ENCODE measurements at places on chromosomes 2 and 18.

DNA sequence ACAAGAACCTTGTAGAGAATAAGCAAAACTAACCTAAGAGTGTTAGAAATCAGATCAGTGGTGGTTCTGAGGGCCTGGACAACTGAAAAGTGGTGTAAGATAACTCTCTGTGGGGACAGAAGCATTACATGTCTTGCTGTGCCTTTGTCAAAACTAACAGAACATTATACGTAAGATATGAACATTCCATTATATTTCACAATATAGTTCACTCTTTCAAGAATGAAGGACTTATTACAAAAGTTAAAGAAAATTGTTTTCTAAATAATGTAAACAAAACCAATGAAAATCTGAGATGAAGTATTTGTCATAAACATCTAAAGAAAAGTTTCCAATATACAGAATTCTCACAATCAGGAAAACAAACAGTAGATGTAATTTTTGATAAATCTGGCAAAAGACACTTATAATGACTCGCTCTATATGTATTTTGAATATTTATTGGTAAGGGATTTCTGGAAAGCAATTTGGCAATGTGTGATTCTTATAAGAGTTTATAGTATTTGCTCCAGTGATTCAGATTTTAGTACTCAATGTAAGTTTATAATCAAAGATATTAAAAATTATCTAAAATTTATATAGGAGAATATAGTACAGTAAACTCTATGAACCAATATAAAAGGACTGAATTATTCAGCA lies 258.4 kb downstream of the CD226 start:
- DNase-seq: no peak

DNA sequence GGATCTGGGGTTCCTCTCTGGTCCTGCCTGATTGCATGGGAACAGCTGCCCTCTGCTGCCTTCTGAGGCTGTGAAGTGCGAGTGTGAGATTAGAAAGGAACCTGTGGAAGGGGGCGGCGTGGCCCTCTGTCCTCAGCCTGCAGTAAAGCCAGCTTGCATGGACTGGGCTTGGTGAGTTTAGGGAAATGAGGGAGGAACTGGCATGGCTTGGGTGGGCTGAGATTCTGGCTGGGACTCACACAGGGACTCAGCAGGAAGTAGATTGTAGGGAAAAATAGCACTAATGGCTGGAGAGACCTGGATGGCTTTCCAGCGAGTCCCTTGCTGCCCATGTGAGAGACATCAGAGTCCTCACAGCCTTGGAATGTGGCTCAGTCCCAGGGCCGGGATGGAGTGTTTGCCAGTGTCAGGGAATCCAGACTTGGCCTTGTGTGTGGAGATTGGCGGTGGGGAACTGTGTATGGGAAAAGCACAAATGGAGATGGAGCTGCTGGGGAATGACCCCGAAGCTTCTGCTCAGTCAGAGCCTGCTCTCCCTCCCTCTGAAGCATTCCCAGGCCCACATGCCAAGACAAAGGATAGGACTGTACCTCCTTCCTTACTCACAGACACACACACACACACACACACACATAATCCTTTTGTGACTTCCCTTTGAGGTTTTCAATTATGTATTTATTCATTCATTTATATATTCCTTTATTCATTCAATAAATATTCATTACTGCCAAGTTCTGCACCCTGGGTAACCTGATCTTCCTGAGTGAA lies 115.4 kb downstream of the ACAA2 start:
- DNase-seq: no peak

DNA sequence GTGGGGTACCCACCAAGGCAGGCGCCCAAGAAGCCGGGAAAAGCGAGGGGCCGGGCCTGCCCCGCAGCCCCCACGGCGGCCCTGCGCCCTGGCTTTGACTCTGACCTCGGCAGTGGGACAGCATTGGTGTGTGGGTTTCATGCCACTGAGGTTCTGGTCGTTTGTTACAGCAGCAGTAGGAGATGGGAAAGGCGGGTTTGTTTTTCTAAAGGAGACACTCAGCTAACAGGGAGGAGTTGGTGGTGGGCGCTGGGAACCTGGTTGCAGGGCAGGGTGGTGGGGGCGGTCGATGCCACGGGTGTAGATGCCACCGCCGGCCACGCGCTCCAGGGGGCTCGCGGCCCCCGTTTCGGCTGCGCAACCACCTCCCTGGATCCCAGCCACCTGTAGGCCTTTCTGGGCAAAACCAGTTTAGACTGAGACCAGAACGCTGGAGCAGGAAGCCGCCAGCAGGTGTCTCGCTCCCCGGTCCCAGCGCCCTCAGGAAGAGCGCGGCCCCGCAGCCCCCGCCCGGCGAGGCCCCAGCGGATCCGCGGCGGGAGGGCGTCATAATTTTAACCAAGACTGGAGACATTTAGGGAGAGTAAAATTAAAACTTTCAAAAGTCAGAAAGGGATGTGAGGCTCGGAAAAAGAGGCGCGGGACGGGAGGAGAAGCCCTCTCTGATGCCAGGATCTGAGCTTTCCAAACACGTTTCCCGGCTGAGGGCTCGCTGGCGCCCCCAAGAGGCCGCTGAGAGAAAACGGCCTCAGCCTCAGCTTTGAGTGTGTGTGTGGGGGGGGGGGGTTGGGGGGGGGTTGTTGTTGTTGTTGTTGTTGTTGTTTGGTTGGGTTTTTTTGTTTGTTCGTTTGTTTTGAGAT lies 17.4 kb downstream of the CIDEA start:
- DNase-seq: no peak

DNA sequence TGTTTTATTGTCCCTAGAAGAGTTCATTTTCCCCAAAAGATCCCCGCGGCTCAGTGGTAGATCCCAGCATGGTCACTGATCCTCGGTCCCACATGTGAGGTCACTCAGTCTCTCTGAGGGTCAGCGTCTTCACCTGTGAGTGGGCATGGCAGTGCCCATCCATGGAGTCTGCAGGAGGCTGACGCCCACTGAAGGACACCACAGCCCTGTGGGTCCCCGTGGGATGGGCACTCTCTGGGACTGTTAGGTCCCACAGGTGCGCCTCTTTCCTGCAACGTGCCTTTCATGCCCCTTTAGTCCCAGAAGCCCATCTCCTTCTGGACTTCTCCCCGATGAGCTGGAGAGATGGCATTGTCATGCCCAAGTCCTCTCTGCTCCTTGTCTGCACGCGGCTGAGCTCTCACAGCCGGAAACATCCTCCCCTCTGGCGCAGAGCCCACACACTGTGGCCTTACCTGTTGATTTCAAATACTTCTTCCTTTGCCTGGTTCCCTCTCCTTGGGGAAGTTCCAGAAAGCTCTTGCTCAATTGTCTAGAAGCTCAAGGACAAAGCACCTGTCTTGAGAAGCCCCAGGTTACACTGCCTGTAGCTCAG lies 75.9 kb downstream of the PTGR3 start:
- DNase-seq: no peak

DNA sequence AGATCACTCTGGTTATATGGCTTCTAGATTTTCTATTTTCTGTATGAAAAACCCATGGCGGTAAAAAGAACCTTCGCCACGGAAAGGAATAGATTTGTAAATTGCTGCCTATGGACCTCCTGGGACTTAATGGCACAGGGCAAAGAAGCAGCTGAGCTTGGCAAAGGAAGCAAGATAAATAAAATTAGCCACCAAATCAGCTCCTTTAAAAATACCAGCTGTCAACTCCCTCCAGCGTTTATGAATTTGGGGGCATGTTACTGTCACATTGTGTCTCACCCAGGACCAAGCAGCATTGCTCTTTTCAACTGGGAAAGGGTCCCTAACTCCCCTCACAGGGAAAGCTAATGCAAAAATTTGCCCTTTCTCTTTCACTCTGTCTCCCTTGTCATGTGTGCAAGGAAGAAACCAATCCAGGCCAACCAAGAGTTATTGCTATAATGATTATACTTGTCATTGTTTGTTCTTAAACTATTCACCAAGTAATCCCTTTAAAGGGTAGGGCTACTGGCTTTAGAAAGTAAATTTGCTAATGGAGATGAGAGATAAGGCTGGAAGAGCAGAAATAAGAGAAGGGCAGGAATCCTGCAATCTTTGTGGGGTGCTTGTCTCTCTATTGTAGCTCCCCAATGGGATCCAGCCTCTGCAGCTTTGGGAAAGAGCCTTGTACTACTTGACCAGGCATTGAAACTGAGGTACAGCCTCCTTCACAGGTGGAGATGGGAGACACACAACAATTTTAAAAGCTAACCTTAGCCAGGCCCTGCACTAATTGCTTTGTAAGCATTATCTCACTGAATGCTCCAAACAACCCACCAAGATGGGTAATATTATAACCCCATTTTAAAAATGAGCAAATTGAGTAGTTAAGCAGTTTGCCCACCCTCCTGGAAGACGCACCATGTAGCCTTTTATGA lies 119.1 kb upstream of the KLF7 start:
- DNase-seq: no peak

- DNase-seq: no peak
Observed at GRCh38 chr18:57542126-57542525, 44.4 kb downstream of the FECH start.
